Suppressor macrophage (primary cell): ENCODE measurements at places on chromosomes 13 and 19.

DNA sequence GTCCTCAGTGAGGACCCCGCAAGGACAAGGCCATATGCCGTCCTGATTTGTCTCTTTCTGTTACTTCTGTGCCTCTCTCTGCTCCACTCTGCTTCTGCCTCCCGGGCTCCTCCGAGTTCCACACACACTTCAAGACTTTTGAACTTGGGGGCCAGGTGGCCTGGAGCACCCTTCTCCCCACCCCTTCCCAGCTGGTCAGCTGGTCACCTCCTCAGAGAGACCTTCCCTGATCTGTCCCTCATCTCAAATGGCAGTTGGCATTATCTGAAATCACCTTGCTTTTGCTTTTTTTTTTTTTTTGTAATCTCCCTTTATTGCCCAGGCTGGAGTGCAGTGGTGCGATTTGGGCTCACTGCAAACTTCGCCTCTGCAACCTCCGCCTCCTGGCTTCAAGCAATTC, 2.2 kb upstream of the S1PR5 start:
- no peak for DNase-seq

- no peak for DNase-seq
Observed at GRCh38 chr19:47093254-47093653, 20.3 kb downstream of the ZC3H4 start.

- DNase-seq: no peak
Observed at GRCh38 chr19:22832031-22832762, at the start of gene ZNF723. ZNF723 (plus strand) TSS chr19:22832291; CDS start chr19:22832380, 89 bp downstream.

GRCh38 chr13:80217614-80218456, 123.1 kb downstream of the SPRY2 start:
- no peak for DNase-seq

DNA sequence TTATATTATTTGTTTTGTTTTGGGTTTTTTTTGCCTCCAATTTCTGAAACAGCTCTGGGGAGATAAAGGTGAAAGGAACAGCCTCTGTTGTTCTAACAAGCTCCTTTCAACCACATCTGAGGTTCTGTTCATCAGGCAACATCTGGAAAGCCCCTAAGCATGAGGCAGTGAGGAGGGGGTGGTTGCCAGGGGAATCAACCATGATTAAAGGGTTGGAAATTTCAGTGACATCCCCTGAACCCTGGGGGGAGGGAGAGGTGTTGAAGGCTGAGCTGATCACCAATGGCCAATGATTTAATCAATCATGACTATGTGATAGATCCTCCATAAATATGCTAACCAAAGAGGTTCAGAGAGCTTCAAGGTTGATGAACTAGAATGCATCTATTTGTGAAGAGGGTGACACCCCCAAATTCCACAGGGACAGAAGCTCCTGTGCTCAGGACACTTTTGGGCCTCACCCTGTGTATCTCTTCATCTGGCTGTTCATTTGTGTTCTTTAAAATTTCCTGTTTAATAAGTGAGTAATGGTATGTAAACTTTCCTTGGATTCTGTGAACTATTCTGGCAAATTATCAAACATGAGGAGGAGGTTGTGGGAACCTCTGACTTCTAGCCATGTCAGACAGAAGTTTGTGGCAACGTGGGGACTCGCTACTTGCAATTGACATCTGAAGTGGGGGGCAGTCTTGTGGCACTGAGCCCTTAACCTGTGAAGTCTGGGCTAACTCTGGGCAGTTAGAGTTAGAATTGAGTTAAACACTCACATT, 221.3 kb downstream of the NHLRC3 start:
- DNase-seq: no peak

- DNase-seq: no peak
Observed at GRCh38 chr13:60837806-60838205, 440.8 kb downstream of the TDRD3 start.

DNA sequence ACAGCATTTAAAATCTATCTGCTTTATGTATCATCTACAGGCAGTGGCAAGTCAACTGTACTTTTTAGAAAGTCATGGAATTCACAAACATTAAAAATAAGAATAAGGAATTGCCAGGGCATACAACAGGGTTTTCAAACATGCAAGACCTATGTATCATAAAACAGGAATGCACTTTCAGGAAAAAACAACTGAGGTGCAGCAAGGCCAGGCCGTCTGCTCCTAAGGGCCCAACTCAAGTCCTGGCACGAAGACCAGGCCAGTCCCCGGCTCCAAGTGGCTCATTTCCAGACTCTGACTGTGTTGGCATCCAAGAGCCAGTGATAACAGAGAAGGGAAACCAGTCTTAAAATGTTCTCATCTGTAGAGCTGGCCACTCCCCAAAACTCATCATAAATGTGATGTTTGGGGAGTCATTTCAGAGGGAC, 7.1 kb downstream of the RFX2 start:
- no peak for DNase-seq

DNA sequence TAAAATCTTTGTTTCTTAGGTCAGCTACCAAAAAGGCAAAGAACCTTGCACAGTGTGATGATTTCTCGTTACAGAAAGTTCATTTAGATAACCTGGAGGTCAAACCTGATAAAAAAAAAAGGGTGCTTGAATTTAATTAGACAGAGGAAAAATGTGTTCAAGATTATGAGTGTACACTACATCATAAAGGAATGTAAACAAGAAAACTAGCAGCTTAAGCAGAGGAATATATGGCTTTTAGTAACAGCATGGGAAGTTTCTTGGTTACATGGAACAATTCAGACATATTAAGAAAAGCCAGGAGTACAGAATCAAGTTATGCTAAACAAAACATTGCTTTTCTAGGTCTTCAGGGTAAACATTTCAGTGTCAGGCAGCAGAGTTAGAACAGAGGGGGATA, 32.9 kb downstream of the ING1 start:
- DNase-seq: no peak

DNA sequence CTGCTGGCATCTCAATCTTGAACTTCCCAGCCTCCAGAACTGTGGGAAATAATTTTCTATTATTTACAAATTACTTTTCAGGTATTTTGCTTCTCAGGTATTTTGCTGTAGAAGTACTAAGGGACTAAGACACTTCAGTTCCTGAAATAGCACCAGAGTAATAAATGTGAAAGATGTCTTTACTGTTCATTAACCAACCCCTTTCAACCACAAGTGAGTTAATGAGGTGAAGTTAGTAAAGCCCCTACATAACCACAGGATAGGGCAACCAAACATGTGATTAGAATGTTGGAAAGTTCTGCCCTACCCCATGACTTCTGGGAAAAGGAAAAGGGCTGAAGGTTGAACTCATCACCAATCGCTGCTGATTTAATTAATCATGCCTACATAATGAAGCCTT, 2.7 kb upstream of the ZNF345 start:
- DNase-seq: no peak

DNA sequence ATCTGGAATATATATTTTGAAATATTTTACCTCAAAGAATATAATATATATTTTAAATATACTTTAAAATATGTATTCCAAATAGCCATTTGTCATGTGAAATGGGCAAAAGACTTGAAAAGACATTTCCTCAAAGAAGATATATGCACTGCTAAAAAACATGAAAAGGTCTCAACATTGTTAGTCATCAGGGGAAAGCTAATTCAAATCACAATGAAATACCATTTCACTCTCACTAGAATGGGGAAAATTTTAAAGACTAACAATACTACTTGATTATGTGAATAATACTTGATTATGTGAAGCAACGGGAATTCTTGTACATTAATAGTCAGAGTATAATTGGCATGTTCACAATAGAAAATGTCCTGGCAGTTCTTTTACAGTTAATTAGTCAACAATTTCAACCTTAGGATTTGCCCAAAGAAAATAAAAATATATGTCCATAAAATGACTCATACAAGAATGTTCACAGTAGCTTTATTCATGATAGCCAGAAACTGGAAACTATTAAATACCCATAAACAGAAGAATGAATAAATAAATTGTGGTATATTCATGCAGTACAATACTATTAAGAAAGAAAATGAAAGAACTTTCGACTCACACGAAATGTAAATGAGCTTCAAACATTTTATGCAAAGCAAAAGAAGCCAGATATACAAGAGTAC, 6.8 kb upstream of the KBTBD6 start:
- no peak for DNase-seq

- no peak for DNase-seq
Observed at GRCh38 chr13:74555651-74556420, 421.6 kb upstream of the KLF12 start.

GRCh38 chr13:29817604-29818378, 32.6 kb downstream of the UBL3 start:
- peak; percentile 26 for DNase-seq

DNA sequence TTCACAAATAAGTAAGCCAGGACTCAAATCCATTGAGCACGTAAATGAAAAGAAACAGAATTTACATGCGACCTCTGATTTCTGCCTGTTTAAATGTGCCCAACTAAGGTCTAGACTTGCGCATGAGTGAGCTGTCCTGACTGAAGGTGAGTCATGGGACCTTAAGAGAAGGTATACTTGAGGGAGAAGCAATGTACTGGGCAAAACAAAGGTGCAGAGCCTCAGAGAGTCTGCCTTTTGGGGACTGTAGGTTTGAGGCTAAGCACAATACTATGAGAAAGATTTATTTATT, 45.8 kb downstream of the UFM1 start:
- no peak for DNase-seq

GRCh38 chr13:75804605-75805004, 168.5 kb downstream of the LMO7 start:
- no peak for DNase-seq

DNA sequence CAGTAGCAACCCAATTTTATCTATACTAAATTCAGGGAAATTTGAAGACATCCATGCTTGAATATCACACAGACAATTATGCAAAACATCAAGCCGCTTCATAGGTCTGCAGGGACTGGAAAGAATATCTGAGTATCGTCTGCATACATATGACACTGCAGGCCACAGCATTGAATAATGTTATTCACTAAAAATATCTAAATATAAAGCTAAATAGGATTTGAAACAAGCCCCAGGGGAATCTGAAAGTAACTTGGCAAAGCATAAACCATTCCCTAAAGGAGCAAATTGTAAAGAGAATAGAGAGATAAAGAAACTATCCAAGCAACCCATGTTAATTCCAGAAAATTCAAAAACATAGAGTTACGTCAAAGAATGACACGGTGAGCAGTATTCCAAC, 1251.0 kb downstream of the PCDH17 start:
- no peak for DNase-seq

GRCh38 chr13:51276636-51277035, 54.4 kb downstream of the FAM124A start:
- peak; percentile 38 for DNase-seq

DNA sequence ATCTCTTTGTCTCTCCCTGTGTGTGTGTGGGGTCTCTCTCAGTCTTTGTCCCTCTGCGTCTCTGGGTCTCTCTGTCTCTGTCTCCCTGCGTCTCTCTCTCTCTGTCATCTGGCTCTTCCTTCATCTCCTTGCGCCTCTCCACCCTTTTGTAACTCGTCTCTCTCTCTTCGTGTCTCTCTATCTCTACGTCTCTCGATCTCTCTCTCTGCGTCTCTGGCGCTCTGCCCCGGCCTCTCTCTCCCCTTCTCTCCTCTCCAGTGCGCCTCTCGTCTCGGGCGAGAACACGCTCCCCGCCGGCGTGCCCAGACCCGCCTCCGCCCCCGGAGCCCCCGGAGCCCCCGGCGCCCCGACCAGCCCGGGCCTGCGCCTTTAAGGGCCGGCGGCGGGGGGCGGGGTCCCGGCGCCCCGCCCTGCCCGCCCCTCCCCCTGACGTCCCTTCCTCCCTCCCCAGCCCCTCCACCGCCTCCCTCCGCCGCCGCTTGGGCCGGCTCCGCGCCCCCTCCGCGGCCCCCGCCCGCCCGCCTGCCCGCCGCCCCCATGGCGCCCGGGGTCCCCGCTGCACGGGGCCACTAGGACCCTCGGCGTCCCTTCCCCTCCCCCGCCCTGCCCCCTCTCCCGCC, at the start of gene MARK4:
Gene MARK4 (plus strand): TSS at position 440 of the 620 bp plus-strand sequence. CDS start 318 bp downstream, outside the sequence.
- DNase-seq: peak; percentile 62

- DNase-seq: no peak
Observed at GRCh38 chr13:73698859-73699258, 435.3 kb downstream of the KLF12 start.

- no peak for DNase-seq
Observed at GRCh38 chr13:104816726-104817125, 1718.7 kb downstream of the EFNB2 start.

- peak; percentile 84 for DNase-seq
Observed at GRCh38 chr19:18379803-18380747, 5.9 kb upstream of the GDF15 start.

GRCh38 chr13:71339005-71339404, 528.0 kb downstream of the DACH1 start:
- no peak for DNase-seq

DNA sequence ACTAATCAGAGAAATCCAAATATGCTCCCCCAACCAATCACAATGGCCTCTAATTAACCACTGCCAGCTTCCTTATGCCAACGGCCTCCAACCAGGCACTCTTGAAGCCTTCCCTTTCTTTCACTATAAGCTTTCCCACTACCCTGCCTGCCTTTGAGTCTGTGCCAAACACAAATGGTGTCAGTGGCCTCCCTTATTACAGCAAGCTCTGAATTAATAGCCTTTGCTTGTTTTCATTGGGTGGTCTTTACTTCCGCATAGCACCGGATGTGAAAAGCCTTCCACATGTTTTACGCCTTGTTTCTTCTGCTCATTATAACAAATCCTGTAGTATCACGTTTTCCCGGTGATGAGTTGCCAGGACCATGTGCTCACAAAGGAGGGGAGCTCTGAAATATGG, 1.4 kb upstream of the EDDM13 start:
- DNase-seq: peak; percentile 5

GRCh38 chr19:38412961-38413360, 10.1 kb downstream of the FAM98C start:
- DNase-seq: no peak

DNA sequence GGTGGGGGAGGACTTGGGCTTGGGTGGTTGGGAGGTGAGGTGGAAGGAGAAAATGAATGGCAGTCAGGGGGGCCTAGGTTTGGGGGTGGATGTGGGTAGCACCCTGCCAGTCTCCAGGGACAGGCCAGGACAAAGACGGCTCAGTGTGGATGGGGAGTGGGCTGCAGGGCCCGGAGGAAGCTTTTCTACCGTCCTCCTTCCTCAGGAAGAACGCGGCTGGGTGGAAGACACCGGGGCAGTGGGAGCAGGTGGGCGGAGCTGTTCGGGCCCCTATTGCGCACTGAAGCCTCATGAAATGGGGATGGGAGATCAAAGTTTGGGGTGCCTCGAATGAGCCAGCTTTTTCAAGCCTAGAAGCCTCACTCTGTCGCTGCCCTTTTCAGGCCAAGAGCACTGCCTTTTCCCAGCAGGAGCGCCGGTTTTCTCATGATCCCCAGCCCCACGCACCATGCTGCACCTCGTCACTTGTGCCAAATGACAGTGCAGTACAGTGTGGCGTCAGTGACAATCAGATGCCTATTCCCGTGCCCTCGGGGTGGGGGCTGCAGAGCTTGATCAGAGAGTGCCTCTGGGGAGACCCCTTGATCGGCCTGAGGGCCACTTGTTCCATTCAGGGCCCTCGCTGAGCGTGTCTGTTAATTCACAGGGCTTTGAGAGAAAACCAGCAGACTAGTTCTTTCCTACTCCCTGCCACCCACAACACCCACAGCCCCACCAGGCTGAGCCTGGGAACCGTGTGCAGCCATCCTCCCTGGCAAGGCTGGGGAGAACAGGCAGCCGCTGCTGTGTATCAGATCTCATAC, 1.5 kb downstream of the CALM3 start:
- peak; percentile 11 for DNase-seq
